ENCODE measurements at places on chromosomes 6 and 20.
A peak's percentile ranks its signal among the peaks of the same experiment; 100 is the strongest.

DNA sequence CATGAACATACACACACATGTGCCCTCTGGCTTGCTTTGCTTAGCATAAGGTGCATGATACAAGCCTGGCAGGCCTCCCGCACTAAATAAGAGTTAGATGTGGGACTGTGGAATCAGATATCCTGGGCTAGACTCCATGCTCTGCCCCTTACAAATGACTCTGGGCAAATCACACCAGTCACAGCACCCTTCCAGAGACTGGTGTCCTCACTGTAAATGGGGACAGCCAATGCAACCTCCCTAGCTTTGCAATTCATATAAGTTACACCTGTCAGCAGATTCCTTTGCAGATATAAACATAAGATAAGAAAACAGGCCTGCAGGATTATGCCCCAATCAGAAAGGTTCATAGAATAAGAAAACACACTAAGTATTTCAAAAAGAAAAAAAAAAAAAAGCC lies 174.1 kb downstream of the PTPRT start:
- DNase-seq = no peak

DNA sequence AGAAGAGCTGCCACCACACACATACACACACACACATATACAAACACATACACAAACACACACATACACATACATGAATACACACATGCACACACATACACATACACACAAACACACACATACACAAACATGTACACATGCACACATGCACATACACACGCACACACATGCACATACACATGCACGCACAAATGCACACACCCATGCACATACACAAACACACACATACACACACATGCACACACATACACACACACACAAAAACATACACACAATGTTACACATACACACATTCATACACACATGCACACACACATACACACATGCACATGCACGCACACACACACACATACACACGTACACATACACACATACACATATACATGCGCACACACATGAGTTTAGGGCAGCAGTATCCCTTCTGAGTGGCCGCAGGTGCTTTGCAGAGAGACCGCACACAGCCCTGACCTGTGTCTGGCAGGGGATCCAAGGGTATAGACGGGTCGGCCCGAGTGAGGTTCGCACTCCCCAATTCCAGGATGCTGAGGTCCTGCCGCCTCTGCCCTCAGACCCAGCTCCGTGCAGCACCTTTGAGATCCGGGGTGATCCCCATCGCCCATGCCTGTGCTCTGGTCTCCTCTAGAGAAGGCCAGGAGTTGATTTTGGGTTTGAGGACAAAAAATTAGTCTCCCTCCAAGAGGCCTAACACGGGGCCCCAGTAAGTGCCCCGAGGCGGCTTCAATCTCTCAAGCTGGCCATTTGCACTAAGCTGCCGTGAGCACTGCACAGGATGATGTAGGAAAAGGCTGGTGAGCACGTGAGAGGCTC lies 56.8 kb downstream of the TMEM242 start:
- DNase-seq = peak; percentile 59

DNA sequence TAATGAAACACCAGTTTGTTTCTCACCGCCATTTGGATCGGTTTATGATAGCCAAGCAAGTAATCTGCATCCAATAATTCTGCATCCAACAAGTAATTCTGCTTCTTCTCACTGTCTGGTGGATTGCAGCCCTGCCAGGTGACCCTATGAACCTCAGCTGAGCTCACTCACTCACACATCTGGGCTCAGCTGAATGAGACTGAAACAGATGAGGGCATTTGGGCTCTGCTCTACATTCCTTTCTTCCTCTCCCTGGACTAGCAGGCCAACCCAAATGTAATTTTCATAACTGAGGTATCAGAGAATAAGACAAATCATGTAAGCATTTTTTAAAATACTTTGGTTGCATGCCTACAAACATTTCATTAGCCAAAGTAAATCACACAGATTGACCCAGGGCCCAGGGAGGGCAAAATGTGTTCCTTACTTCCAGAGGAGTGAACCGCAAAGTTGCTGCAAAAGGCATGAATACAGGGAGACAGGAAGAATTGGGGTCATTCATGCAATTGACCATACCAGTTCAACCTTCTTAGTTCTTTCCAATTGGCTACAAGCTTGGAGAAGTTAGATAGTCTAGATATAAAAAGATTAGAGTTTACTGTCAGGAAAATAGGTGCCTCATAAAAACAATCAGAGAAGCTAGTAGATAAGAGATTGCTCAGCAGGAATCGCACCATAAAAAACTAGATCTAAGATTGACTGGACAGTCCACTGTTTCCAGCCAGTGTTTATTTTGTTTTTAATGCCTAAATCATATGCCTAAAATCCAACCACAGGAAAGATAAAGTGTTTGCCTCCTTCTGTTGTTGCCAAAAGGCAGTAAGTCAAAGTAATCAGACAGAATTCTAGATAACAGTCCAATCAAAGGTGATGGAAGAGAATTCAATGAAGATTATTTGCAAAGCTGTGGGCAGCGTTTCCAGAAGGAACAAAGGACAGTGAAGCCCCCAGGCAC lies 43.7 kb downstream of the CBLN4 start:
- DNase-seq = no peak

- peak; percentile 54 for DNase-seq
Measured at GRCh38 chr6:169859978-169860703, 108.7 kb downstream of the ERMARD start.

DNA sequence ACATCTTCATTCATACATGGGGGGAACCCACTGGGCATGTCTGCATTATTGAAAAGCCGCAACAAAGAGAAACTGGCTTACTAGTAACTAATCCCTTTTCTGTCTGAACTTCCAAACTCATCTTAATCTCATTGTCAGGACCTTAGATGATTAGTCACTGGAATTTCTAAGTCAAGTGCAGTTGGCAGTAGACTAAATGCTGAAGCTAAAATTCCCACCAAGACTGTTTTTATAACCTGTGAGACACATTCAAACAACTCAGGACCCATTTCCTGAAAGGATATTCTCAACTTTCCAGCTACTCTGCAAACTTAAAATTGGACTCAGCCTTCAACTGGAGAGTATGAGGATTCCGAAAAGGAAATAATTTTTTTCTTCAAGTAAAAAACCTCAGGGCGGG lies 94.8 kb upstream of the SCAF8 start:
- DNase-seq = no peak

GRCh38 chr6:133114973-133115372 lies 126.2 kb upstream of the EYA4 start:
- DNase-seq = no peak

GRCh38 chr6:108068618-108069017 lies 5.9 kb downstream of the OSTM1 start:
- no peak for DNase-seq

- no peak for DNase-seq
Measured at GRCh38 chr6:111011360-111012142, 29.7 kb downstream of the RPF2 start.

GRCh38 chr20:19453862-19454261 lies 241.4 kb downstream of the SLC24A3 start:
- DNase-seq = no peak

GRCh38 chr20:61555566-61555965 lies 303.5 kb downstream of the CDH4 start:
- DNase-seq = no peak

DNA sequence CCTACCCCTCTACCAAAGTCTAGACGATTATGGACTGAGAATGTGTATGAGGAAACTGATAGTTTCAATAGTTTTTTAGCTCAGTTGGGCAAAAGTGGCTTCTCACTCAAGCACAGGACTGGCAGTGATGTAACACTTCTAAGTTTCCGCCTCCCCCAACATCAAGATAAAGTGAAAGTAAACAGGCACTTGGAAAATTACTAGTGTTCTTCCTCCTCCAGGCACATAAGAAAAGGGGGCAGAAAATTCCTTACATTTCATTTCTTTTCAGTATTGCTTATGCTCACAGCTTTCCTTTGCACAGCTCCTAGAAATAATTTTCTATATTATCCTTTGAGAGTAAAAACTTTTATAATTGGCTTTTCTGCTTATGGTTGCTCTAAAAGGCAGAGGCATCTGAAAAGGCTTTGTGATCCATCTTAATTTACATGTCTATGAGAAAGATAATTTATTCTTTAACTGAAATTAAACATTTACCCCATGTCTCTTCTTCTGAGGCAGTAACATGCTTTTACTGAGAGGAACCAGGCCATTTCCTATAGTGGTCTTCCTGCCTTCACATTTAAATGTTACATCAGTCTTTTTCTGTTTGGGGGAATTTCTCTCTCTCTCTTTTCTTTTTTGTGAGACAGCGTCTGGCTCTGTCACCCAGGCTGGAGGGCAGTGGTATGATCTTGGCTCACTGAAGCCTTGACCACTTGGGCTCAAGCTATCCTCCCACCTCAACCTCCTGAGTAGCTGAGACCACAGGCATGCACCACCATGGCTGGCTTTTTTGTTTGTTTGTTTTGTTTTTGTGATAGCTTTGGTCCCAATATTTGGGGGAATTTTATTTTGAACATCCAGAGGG lies 65.0 kb upstream of the EEF1A1 start:
- DNase-seq = no peak

- no peak for DNase-seq
Measured at GRCh38 chr6:47715782-47716181, 17.4 kb downstream of the ADGRF4 start.

- no peak for DNase-seq
Measured at GRCh38 chr6:24867104-24867703, 68.5 kb upstream of the ARMH2 start.

DNA sequence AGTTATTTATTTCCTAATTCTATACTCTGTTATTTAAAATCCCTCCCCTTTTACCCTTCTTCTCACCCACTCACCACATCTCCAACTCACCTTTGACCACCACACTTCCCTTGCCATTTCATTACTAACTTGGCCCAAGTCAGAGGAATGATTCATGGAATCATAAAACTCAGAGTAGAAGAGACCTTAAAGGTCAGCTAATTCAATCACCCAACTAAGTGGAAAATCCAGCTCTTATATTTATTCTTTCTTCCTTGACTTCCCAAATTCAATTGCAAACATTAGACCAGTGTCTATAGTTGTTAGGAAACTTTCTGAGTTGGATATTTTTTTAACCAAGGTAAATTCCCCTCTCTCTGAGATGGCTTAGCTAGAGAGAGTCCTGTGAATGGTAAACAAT lies 26.5 kb upstream of the HEY2 start:
- DNase-seq = no peak

Data from spleen (tissue), 13 donors.